ENCODE measurements at places on chromosomes 7 and 10.

- no peak for DNase-seq
Observed at GRCh38 chr7:132380059-132380458, 196.2 kb downstream of the PLXNA4 start.

GRCh38 chr7:44689427-44689826 is 59.2 kb upstream of the ZMIZ2 start:
- no peak for DNase-seq

DNA sequence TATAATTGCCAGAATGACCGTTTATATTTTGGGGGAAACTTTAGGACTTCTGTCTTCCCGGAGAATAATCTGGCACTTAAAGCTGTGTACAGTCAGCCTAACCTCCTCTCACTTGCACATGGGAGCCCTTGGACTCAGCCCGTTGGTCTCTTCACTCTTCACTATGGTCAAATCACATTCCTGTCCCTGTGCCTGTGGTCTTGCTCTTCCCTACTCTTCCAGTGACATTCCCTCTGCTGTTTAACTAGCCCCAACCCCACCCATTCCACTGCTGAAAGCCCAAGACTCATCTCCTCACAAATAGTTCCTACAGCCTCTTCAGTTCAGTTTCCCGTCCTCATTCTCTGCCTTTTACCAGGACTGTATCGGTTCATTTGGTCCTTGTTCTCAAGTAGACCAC is 135.0 kb downstream of the DYNC1I1 start:
- no peak for DNase-seq

DNA sequence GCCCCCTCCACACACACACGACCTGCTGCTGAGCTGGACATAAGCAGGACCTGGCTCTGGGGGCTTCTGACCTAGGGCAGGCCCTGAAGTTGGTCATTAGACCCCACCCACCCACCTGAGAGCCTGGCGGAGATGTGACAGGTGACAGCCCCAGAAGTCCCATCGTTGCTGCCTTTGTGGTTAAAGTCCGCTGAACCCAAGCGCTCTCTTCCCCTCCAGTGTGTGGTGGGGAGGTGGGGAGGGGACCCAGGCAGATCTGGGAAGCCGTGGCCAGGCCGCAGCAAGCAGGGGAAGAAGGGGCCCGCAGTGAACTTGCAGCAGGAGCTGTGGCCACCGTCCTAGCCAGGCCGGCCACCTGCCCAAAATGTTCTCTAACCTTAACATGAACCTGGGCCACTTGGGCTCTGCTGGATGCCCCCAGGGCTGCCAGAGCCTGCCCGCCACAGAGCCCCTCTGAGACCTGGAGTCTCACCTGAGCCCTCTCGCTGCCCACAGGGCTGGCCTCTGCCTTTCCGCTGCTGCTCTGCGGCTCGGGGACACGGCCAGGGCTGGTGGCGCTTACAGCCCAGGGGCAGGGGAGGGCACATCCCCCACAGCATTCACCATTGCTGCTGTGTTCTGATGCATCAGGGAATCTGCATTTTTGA is 65.1 kb downstream of the LHPP start:
- no peak for DNase-seq

DNA sequence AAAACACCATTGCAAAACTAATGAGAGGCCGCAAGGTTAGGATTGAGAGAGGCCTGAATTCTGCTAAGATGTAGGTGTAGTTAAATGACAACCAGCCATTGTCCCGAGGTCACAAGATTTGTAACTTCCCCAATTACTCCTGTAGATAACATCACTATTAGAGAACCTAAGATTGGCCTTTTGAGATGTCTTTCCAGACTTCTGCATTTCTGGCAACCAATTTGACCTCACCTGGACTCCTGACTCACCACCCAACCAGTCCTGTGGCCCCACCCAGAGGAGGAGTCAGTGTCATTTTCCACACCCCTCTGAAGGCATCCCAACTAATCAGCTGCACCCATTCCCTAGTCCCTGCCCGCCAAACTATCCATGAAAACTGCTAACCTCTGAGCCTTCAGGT is 115.7 kb downstream of the PRKAG2 start:
- DNase-seq = no peak

DNA sequence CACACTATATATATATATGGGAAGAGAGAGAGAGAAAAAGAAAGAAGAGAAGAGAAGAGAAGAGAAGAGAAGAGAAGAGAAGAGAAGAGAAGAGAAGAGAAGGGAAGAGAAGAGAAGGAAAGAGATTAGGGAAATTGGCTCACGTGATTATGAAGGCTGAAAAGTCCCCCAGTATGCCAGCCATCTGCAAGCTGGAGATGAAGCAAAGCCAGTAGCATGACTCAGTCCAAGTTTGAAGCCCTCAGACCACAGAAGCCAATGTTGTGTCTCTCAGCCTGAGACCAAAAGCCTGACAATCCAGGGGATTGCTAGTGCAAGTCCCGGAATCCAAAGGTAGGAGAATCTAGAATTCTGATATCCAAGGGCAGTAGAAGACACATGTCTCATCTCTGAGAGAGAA is 206.3 kb upstream of the PRSS1 start:
- no peak for DNase-seq
